ENCODE measurements at places on chromosomes 6 and 20.

DNA sequence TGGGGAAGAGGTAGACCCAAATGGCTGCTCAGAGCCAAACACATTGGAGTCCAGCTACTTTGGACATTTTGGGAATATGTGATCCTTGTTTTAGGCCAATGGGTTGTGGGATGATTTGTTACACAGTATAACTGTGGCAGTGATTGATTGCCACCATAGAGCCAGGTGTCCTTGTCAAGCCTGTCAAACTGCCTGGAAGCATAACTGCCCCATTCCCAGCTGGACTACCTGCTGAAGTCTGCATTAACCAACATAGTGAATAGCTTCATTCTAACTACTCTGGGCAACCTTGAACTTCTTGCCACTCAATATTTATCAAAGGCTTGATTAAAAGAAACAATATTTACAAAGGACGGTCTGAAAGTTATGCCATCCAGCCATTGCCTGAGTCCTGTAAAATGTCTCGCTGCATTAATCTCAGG is 164.7 kb downstream of the LINC00237 start:
- no peak for DNase-seq

GRCh38 chr6:108946695-108947094 is 98.5 kb downstream of the ARMC2 start:
- DNase-seq = no peak

DNA sequence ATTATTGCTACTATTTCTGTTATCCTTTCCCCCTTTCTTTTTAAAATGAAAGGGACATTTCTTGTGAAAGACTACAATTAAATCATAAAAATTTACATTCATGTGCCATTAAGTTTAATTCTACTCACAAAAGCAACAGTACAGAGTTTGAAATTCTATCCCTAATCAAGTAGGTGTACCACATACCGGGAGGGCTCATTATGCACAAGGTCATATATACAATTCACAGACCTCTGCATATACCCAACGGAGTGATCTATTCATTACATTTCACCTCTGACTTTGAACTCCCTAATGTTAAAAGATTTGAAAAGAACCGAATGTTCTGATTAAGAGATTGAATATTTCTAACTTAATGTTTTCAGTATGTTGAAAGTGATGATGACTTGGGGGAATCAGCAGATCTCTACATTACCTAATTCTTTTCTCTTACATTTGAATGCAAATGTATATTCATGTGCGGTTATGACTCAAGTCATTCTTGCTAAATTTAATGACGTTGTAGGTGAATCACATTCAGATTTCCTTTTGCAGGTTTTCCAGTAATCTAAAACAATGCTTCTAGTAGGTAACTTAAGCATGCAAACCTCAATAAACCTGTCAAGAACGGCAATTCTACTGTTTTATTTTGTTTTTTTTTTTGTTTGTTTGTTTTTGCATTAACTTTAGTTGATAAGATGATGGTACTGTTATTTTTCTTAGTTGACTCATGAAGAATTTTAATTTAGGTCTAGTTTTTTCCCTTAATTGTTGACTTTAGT is 7.3 kb downstream of the EYA4 start:
- DNase-seq = no peak

- no peak for DNase-seq
Observed at GRCh38 chr20:59322585-59323454, 22.4 kb downstream of the EDN3 start.

GRCh38 chr20:46458866-46459750 is 52.7 kb upstream of the ELMO2 start:
- DNase-seq = peak; percentile 11

Data from stimulated activated CD4-positive, alpha-beta T cell treated with anti-CD3 and anti-CD28 coated beads, Interleukin-12 subunit alpha, Interleukin-12 subunit beta, amount 100 ng/mL, for 24 hours (primary cell).